Renal cortex interstitium (tissue), 15 donors: ENCODE measurements at places on chromosomes 11 and 22.

DNA sequence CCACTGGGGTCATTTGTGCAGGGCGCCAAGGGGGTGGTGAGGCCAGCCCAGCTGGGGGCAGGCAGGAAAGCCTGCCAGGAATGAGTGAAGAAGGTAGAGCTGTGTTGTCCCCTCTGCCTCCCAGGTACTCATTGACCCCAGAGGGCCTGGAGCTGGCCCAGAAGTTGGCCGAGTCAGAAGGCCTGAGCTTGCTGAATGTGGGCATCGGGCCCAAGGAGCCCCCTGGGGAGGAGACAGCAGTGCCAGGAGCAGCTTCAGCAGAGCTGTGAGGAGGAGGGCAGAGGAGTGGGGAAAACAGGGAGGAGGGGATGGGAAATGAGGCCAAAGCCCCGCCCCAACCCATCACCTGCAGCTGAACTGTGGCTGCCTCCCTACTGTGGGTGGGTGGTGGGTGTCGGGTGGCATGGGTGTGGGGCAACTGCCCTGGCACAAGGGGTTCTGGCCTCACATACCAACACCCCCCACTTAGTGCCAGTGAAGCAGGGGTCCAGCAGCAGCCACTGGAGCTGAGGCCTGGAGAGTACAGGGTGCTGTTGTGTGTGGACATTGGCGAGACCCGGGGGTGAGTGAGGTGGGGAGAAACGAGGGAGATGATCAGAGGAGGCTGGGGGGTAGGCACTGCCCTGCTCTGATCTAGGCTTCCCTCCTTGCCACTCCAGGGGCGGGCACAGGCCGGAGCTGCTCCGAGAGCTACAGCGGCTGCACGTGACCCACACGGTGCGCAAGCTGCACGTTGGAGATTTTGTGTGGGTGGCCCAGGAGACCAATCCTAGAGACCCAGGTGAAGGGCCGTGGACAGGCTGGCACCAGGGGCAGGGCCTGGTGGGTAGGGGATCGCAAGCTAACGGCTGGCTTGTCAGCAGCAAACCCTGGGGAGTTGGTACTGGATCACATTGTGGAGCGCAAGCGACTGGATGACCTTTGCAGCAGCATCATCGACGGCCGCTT is 3.0 kb downstream of the MUS81 start:
- DNase-seq: no peak

DNA sequence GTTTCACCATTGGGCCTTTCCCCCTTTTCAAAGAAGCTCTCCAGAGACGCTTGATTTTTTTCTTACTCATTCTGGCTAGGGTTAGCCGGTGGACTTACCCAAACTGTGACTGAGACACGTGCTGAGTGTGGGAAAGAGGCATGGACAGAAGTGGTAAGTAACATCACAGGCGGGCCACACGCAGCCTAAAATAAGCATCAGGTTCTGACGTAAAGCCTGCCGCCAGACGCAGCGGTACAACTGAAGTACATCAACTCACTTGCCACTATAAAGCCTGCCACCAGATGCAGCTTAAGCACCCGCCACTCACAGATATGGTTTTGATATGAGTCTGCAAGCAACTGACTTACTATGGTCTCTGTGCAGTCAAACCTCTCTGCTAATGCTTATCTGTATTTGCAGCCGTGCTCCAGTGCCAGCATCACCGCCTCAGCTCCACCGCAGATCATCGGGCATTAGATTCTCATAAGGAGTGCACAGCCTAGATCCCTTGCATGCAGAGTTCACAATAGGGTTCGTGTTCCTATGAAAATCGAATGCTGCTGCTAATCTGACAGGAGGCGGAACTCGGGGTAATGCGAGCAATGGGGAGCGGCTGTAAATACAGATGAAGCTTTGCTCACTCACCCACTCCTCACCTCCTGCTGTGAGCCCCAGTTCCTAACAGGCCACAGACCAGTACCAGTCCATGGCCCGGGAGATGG is 58.8 kb downstream of the PHF21B start:
- DNase-seq: no peak

DNA sequence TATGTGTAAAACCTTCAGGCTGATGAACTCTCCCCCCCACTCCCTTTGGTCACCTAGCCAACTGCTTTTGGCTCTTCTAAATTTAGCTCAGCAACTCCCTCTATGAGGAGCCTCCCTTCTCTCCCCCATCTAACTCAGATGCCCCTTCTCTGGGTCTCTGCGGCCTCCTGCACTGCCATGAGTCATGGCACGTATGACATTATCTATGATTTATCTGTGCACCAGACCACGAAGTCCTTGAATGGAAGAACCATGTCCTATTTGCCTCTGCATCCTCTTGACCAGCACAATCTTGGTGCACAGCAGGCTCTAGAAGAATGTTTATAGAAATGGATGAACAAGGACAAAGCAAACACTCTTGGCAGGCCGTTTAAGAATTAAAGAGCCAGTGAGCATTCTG is 46.0 kb downstream of the RPL27A start:
- DNase-seq: no peak

DNA sequence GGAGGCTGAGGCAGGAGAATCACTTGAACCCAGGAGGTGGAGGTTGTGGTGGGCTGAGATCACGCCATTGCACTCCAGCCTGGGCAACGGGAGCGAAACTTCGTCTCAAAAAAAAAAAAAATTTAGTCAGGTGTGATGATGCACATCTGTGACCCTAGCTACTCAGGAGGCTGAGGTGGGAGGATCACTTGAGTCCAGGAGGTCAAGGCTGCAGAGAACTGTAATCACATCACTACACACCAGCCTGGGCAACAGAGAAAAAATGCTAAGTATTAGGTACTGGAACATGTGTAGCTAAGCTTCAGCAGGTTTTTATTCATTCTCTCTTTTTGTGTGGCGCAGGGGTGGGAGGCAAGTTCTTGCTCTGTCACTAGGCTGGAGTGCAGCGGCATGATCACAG is 64.2 kb upstream of the SLN start:
- DNase-seq: no peak

- DNase-seq: no peak
These were observed 14.2 kb downstream of the DTX4 start for GRCh38 chr11:59186130-59186594.

GRCh38 chr11:118886681-118887111 is 3.0 kb downstream of the CXCR5 start:
- no peak for DNase-seq

DNA sequence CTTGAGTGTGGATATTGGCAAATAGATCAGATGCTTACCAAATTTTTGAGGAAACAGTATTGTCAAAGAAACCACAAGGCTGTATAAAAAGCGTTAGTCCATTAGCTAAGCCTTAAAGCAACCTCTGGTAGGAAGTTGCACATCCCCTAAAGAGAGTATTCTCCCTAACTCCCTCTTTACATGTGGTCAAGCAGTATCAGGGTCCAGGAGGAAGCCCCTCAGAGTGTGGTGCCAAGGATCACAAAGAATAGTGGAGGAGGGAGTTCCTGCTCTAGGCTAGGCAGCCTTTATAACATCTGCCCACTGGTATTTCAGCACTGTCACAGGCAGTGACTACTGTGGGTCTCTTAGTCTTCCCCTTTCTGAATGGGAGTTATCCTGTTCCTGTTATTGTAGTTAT is 18.8 kb upstream of the AMPD3 start:
- DNase-seq: no peak

GRCh38 chr11:78420255-78420764 is 2.7 kb upstream of the GAB2 start:
- DNase-seq: peak; percentile 79

- DNase-seq: no peak
These were observed 104.7 kb downstream of the NAV2 start for GRCh38 chr11:19817265-19817851.

DNA sequence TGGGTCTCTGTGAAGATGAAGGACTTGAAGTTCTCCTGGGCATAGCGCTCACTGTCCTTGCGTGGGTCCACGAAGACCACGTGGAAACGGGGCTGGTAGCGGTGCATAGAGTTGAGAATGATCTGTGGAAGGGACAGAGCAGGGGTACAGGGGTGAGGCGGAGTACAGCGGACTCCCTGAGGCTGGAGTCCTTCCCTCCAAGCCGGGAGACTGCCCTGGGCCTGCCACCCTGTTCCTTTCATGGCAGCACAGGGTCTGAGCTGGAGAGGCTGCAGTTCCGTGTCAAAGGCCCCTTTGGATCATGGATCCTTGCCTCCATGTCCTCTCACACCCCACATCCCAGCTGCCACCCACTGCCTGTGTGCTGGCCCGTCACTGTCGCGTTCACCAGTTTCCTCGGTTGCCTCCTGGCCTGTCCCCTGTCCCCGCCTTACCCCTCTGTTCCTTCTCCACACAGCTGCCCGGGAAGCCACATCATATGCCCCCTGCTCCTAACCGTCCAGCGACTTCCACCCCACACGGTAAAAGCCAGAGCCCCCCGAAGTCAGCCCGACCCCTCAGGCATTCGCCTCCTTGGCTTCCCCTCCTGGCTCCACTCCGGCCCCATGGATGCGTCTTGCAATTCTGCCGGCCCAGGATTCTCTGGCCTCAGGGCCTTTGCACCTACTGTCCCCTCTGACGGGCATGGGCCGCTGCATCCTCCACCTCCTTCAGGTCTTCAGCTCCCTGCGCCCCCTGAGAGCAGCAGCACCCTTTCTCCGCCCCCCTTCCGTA is 3.4 kb upstream of the NUDT8 start:
- DNase-seq: no peak

- DNase-seq: no peak
These were observed 28.8 kb upstream of the ETS1 start for GRCh38 chr11:128616161-128616560.

- no peak for DNase-seq
These were observed 384.8 kb downstream of the TMEM135 start for GRCh38 chr11:87422566-87422965.

- no peak for DNase-seq
These were observed 54.8 kb downstream of the CHST1 start for GRCh38 chr11:45610627-45611026.

- no peak for DNase-seq
These were observed 35.8 kb upstream of the RIC3 start for GRCh38 chr11:8204596-8204995.

DNA sequence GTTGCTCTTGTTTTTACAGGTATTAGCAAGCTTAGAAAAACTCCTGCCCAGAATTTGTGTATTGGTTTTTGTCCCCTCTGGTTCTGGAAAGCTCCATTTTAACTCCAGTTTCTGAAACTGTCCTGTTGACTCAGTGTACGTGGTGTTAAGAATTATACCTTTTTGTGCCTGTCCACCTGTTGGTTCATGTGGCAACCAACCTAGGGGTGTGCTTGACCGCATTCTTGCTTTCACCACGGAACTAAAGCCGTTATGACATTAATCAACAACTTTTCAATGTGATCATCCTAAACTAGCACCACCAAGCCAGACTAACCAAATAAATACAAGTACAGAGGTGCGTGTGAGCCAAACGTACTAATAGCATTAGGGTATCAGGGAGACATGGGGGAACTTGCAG is 56.0 kb upstream of the PTH start:
- DNase-seq: no peak

GRCh38 chr22:35134637-35135036 is 68.7 kb downstream of the ISX start:
- DNase-seq: no peak
